Activated CD4-positive, alpha-beta T cell treated with anti-CD3 and anti-CD28 coated beads, Interleukin-2, amount 10 ng/mL, durations not matched to agents 7 days and 5 days (primary cell): ENCODE measurements at places on chromosomes 3 and 15. TPM values are rescaled to one million over a fixed set of nuclear protein-coding genes. Genes with fewer than 3 reads are reported as not detected.

Gene CFAP100
- not detected for total RNA-seq

Gene GOLGA8K
- total RNA-seq, result 1.2 TPM

- no peak overlapping the region for H3K27ac ChIP-seq
- H3K4me3 ChIP-seq, result no peak overlapping the region
- DNase-seq, result no peak
- H3K27me3 ChIP-seq, result peaks cover 26% of the 10 kb centered on the region
- H3K4me1 ChIP-seq, result peaks cover 22% of the 10 kb centered on the region
Observed at GRCh38 chr3:186220365-186220764, 111.5 kb upstream of the ETV5 start.

GRCh38 chr3:5675319-5675718, 487.8 kb downstream of the EDEM1 start:
- H3K4me3 ChIP-seq, result no peak overlapping the region
- no peak for DNase-seq
- no peaks in the 10 kb centered on the region for H3K4me1 ChIP-seq
- no peaks in the 10 kb centered on the region for H3K27me3 ChIP-seq
